ENCODE measurements at places on chromosomes 2 and 18.

DNA sequence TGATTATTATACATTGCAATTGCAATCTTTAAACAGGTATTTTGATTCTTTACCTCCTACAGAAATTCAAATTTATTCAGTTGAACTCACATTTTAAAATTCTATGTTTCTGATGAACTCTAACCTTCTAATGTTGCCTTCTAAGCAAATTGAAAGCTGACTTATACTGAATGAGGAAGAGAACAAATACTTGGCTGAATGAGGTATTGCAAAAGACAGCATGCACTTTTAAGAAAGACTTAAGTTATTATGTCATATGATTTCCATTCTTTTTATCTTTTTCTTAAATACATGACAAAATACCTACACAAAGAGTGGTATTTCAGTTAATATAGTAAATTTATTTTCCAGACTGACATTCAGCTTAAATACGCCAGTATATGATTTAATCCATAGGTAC lies 64.7 kb downstream of the FAM228A start:
- no peak for DNase-seq

- no peak for DNase-seq
Observed at GRCh38 chr2:5942204-5942603, 250.0 kb downstream of the SOX11 start.

DNA sequence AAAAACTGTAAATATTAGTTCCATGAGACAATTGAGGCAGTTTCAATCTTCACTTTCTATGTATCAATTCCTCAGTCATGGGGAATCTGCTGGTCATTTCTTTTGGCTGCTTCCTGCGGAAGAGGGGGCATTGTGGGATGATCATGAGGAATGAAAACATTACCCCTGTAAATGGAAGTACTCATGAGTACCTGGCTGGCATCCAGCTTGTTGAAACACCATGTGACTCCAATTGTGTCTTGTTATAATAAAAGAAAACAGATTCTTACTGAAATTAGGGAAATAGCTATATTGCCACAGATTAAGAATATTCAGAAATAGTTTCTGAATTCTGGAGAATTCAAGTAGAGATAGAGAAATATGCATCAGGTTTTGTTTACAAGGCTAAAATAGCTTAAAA lies 41.6 kb upstream of the GPR39 start:
- DNase-seq = no peak

DNA sequence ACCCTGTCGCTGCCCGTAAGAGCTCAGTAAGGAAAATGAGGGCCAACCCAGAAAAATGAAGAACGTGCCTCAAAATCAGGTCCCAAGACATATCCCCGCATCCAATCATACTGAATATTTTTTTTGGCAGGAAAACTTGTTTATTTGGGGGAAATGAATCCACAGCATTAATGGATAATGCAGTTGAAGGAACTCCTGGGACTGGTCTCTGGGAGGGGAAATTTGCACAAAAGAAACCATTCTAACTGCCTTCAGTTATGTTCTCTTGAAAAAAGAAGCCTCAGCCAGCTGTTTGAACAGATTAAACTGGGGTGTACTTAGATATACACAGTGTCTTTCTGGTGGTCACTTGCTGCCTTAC lies 61.3 kb downstream of the SPRED2 start:
- no peak for DNase-seq

GRCh38 chr2:219688560-219689445 lies 61.4 kb downstream of the SLC4A3 start:
- DNase-seq = no peak

- DNase-seq = no peak
Observed at GRCh38 chr2:80748592-80748991, 444.0 kb upstream of the LRRTM1 start.

GRCh38 chr2:138897274-138897673 lies 117.1 kb upstream of the NXPH2 start:
- no peak for DNase-seq

DNA sequence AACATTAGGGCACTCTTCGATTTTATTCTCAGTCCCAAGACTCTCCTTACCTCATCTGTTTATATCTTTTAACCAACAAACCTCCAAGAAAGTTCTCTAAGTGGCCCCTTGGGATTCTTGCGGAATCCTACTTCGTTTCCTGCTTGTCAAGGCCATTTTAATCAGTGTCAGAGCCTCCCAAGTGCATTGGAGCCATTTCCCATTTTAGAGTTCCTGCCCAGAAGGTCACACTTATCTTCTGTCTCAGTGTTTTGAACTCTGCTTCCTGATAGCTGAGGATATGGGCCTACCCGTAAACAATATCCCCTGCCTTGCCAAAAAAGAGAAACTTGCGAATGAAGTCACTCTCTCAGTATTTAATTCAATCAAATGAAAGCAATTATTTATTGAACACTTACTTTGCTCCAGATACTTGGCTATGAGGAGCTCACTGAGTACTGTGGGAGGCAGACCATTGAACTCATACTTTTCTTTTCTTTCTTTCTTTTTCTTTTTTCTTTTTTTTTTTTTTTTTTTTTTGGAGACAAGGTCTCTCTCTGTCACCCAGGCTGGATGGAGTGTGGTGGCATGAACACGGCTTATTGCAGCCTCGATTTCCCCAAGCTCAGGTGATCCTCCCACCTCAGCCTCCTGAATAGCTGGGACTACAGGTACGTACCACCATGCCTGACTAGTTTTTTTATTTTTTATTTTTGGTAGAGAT lies 5.7 kb upstream of the NOSTRIN start:
- no peak for DNase-seq

GRCh38 chr18:8814206-8814605 lies 108.8 kb downstream of the MTCL1 start:
- DNase-seq = no peak

DNA sequence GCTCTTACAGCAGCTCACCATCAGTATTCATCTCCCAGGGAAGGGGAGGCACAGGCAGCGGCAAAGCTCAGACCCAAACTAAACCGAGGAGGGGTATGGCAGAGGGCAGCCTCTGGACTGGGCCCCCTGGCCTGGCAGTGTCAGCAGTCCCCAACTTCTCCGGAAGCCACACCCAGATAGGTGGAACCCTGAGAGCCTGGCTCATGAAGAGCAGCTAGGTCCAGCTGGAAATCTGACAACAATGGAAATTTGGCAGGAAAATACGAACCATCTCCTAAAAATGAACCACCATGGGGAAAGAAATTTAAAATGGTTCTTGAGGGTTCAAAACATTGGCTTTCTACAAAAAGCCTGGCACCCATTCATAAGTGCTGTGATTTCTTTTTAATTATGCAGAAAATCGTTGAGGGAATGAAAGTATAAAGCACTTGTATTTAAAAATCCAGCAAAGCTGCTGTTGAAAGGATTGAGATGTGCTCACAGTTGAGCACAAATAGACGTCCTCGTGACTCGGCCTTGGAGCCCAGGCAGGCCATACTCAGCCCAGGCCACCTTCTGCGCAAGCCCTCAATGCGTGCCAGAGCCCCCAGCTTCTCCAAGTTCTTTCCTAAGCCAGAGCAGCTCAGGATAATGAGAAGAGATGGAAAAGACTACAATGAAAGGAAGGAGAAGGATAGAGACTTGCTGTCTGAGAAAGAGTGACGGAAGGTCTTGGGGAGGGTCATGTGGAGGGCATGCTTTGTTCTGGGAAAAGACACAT lies 93.0 kb downstream of the COL6A3 start:
- DNase-seq = no peak

DNA sequence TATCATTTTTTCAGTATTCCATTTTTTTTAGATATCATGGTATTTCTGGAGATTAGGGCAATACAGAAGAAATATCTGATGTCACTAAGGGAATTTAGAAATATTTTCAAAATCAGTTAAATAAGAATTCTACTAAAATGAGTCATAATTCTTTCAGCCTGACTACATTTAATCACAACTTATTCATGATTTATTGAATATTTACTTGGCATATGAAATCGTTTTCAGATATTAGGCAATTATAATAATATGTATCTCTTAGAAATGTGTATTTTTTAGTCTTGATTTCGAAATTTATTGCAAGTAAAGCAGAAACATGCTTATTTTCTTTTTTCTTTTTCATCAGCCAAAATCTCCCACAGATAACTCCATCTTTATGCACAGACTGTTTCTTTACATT lies 142.2 kb downstream of the CCDC102B start:
- no peak for DNase-seq

DNA sequence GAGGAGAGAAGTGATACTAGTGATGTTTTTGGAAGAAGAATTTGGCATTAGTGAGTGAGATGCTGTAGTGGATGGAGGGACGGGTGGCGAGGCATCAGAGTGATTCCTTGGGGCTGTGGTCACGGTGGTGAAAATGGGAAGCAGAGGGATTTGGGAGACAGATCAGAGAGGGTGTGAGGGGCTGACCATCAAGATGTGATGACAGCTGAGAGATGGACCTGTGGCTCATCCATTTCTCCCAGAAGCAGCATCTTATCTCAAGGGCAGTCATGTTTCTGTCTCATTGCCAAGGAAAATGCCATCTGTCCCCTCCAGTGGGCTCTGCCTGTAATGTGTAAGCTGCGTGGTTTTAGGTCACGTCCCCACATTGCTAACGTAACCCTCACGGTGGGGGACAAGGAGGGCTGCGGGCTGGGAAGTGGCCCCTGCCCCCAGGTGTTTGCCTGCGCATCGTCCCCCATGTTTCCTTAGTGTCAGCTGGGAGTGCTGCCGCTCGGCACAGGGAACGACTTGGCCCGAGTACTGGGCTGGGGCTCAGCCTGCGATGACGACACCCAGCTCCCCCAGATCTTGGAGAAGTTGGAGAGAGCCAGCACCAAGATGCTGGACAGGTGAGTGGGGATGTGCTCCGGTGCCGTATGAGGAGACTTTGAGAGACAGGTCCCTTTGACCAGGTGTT lies 91.0 kb downstream of the DGKD start:
- no peak for DNase-seq

- no peak for DNase-seq
Observed at GRCh38 chr2:104465981-104466380, 387.9 kb upstream of the POU3F3 start.

GRCh38 chr2:63434024-63435001 lies 154.0 kb downstream of the WDPCP start:
- no peak for DNase-seq

DNA sequence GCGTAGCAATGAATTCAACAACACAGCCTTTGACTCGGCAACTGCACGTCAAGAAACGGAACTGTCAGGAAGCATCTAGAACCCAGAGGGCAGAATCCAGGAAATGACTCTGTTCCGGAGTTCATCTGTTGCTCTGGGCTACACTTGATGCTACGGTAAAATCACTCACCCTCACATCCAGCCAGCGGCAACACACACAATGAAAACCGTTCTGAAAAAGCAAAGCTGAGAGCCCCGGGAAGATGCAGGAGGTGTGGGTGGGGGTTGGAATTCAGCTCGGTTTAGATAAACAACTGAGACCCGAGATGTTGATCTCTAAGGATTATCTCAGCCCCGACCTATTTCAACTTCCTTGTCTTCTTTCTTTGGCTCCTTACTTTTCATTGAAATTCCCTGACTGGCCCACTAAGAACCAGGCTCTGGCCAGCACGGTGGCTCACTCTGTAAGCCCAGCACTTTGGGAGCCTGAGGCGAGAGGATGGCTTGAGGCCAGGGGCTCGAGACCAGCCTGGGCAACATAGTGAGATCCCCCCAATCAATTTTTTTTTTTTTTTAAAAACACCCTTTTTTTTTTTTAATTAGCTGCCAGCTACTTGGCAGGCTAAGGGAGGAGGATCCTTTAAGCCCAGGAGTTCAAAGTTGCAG lies 13.3 kb upstream of the RAB17 start:
- DNase-seq = peak; percentile 69

DNA sequence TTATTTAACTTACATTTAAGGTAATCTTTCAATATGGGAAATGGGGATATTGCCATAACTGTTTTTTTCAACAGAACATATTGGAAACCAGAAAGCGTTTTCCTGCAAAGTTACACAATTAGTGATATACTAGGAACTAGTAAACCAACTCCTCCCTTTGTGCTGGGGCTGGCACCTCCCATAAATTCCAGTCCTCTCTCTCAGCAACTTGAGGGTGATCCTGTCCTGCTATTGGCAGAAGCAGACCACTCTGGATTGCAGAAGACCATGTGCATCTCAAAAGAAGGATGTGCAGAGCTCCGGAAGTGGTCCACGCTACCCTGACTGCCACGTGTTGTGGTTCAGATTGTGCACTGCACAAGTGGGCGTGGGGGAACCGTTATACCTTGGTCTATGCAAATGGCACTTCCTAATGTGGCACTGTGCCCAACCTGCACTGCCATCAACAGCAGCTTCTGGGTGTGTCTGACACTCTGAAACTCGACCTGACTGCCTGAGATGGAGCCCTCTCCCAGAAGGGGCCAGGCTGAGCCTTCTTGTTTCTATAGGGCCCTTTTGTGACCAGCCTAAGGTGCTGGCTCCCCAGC lies 219.2 kb downstream of the ZNF516 start:
- no peak for DNase-seq

- no peak for DNase-seq
Observed at GRCh38 chr2:29112379-29112778, 2.8 kb upstream of the CLIP4 start.

DNA sequence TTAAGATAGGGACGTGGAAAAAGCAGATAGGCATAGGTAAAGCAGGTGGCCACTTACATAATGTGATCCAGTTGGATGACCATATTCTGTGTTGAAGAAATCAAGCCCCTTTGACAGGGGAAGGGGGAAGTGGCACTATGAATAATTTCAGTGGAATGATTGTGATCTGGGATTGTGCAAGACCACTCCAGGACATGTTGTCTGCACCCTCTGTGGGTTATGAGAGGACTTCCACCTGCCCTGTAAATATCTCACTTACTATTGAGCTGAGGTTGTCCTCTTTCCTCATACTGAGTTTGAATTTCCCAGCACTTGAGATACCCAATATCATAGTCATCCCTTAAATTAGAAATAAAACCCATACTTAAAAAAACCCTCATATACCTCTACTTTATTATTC lies 220.7 kb downstream of the IRS1 start:
- no peak for DNase-seq

DNA sequence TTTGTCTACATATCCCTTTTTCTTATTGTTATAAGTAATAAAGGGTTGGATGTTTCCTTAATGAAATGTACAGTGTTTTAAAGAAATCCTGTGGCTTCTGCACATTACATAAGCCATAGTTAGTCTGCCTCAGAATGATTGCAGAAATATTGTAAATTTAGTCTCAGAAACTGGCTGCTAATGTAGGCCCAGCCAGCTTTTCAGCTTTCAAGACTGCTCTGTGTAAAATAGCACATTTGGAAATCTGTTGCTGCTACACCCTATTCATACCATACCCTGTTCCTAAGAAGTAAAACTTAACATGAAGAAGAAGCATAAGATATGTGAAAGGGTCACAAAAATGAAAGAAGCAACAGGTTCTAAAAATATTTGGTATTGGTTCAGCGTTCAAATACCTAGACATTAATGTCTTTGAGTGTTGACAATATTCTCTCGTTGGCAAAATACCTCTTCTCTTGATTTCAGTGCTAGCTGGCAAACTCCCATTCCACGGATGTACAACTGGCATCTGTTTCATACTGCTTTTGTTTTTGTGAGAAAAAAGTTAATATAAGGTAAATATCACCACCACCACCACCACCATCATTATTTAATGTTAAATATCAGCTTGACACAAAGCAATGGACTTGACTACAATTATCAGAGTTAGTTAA lies 19.2 kb upstream of the NCKAP1 start:
- DNase-seq = no peak

DNA sequence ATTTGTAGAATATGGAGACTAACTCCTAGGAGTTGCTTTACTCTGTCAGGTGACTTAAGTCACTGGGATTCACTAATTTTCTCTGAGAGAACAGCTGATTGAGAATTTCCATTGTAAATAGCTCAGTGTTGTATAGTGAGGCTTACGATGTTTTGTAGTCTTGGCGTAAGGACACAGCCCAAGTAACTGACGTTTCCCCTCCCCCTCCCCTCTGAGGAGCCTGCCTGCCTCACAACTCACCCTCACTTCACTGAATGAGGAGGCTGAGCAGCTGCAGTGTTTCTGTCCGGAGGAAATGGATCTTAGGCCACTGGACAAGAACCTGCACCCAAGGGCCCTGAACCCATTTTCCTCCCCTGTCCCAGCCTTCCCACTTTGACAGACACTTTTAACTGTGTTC lies 264.6 kb downstream of the PHLPP1 start:
- DNase-seq = no peak

Measured in CD4-positive, alpha-beta T cell treated with Interleukin-2 at 100 ng/mL for 4 hours (primary cell).